Activated effector memory CD4-positive, alpha-beta T cell treated with Interleukin-2 at 50 U/mL for 16 hours (primary cell): ENCODE measurements at places on chromosomes 6 and 20.

DNA sequence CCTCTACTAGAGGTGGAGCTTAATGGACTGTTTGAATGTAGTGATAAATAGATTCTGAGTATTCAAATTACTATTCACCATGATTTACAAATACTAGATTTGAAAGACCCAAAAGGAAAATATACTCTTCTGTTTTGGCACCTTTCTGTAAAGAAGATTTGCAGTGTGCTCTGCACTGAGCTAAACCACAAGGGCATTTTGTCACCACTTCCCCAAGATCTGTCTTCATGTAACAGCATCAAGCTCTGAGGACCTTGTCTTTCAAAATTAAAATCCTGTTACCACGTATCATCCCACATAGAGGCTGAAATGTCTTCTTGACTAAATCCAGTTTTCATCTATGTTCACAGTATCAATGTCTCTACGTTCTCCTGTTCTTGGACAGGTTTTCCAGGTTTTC lies 3.3 kb upstream of the PGK2 start:
- no peak for DNase-seq

GRCh38 chr20:50376888-50377459 lies 133.2 kb upstream of the PTPN1 start:
- no peak for DNase-seq

- no peak for DNase-seq
These were observed 568.2 kb downstream of the HDGFL1 start for GRCh38 chr6:23137611-23138010.

GRCh38 chr20:16810216-16810615 lies 62.1 kb downstream of the OTOR start:
- no peak for DNase-seq

GRCh38 chr6:89118931-89119330 lies 1.1 kb upstream of the SRSF12 start:
- DNase-seq: no peak

DNA sequence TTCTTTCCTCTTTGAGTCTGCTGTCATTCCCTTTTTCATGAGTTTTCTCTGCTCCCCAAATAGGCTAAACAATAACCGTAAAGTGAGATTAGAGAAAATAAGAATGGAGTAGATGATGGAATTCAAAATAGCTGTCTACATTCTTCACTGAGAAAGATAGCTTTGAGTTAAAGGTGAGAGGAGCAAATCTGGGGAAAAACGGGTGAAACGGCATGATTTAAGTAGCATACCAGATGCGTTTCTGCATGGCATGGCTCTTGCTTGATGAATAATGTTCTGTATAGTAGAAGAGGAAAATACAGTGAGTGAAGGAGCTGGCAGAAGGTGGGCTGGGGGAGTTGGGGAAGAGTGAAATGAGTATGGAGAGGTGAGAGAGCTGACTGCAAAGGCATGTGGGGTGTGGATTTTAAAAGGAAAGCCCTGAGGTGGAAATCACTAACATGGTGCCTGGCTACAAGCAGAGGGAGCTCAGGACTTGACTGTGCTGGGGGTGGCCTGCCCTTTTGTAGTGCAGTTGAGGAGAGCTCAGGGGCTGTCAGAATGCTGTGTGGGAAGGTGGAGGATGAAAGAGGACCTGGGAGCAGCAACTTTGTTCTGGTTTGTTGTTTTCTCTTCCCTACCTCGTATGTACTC lies 8.8 kb downstream of the BICRAL start:
- no peak for DNase-seq

DNA sequence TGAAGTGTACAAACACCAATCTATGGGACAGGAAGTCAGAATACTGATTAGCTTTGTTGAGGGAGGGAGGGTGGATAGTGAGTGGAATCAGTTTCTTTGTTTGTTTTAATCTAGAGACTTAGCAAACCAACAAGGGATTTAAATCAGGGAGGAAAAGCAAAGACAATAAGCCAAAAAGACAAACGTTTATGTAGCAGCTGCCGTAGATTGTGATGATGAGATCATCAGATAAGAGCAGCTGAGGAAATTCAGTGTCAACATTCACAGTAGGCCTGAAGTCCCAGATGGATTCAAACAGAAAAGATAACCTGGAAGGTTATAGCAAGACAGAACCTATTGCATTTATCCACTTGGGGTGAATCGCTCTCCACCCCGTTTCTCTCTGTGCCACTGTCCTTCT lies 104.9 kb upstream of the SYNDIG1 start:
- no peak for DNase-seq

DNA sequence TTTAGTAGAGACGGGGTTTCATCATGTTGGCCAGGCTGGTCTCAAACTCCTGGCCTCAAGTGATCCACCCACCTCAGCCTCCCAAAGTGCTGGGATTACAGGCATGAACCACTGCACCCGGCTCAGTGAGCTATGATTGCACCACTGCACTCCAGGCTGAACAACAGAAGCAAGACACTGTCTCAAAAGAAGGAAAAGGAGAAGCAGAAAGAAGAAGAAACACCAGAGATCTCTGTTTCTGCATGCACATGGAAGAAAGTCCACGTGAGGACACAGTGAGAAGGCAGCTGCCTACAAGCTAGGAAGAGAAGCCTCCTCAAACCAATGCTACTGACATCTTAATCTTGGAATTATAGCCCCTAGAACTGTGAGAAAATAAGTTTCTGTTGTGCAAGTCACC lies 16.0 kb downstream of the ECT2L start:
- no peak for DNase-seq

DNA sequence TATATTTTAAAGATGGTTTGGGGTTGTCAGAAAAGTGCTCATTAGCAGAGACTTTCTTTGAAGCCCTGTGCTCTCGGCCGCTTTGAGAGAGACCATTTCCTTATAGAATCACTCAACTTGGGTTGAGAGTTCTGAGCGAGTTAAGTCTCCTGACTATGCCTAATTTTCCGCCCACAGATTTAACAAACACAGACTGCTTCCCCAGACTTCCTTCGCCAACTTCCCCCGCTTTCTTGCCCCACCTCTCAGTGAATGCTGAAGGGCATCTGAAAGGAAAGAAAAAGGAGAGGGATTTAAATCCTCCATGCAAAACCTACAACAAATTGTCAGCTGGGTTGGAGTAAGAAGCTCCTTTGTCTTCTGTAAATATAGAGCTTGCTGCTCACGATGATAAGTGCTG lies 224.0 kb downstream of the EYA2 start:
- DNase-seq: no peak

- DNase-seq: no peak
These were observed 59.6 kb downstream of the DOK5 start for GRCh38 chr20:54535033-54535432.

DNA sequence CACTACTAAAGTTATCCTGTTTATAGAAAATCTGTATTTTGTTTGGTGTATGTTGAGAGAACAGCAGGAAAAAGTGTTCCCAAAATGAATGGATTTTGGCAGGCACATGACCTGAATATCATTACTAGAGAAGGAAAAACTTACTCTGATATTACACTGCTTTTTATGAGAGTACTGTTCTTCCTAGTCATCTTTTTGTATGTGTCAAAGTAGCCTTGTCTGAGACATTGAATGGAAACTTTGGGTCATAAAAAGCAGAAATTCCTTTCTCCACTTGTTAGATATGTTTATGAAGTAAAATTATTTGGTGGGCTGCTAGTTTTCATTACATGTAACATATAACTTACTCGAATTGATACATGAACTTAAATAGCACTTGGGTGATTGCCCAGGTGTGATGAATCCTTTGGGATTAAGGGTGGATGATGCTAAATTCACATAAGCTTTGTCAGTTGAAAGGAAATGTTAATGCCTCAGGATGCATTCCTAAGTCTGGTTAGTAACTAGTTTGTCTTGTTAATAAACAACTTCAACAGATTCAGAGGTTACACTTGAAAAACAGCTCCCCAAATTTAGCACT lies 206.7 kb downstream of the CENPW start:
- DNase-seq: no peak

DNA sequence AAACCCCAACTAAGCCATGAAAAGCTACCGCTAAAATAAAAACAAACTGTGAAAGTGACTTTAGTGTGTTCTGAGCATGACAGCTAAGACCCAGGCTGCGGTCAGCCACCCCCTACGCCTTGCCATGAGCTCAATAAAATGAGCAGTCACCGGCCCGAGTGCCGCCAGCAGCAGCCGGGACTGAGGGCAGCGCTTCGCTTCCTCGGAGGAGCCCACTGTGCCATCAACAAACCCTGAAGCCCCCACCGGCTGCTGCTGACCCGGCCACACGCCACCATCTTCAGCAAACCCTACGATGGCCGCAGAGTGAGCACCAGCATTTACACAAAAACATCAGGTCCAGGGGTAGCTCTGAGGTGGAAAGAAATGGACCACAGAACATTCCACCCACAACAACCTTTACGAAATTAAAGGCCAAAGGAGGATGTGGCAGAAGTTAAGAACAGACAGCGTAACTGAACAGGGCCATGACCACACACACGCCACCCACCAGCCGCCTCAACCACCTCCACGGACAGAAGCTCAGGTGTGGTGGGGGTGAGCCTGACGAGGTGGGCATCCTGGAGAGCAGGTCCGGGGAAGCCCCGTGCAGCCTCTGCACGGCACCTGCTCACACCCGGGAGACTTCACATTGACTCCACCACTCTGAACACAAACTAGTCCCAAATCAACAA lies 67.0 kb downstream of the THBS2 start:
- DNase-seq: no peak

DNA sequence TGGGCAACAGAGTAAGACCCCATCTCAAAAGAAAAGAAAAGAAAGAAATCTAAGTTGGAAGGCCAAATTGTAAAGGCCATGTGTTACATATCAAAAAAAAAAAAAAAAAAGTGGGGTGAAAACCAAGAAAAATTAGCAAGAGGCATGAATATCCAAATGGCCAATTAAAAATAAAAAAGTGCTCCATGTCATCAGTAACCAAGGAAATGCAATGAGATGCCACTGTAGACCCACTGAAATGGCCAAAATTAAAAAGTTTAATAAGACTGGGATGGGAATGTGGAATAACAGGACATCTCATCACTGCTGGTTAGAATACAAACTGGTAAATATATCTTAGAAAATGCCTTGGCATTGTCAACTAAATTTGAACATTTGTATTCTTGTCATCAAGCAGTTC lies 30.1 kb upstream of the BCLAF1 start:
- DNase-seq: no peak

- DNase-seq: no peak
These were observed 8.8 kb downstream of the SRPK1 start for GRCh38 chr6:35911871-35912653.

DNA sequence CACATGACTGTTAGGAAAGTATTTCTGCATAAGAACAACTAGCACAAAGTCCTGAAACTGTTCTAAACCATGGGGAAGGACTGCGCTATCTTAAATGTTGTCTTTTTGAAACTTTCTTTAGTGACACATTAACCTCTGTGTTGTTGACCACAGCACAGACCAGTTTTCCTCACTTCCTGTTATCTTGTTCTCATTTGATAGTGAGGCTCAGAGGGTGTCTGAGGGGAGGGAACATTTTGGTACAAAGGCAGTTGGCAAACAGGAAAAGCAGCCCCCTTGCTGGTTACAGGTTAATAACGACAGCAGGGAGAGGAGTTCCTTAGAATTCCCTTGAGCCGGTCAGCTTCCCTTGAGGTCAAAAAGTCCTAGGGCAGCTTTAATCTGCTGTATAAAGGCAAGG lies 143.5 kb upstream of the BMP2 start:
- DNase-seq: no peak

GRCh38 chr20:60053125-60053817 lies 95.0 kb downstream of the CDH26 start:
- no peak for DNase-seq

- DNase-seq: no peak
These were observed 244.8 kb upstream of the FAM83B start for GRCh38 chr6:54601600-54602300.

GRCh38 chr6:158773581-158774449 lies 45.4 kb downstream of the EZR start:
- DNase-seq: no peak

DNA sequence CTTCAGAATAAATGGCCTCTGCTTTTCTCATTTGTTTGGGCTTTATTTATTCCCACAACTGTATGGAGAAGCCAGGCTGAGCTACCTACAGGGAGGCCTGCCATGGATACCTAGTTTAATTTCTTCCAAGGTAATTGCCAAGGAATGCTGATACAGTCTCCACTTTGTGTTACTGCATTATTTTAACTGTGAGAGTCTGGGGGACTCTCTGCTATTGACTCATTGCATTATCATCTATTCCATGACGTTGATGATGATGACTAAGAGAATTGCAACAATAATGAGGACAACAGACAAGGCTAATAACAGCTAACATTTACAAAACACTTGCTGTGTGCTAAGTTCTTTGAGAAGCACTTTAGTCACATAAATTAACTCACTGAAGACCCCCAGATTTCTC lies 88.3 kb upstream of the COL21A1 start:
- DNase-seq: no peak

DNA sequence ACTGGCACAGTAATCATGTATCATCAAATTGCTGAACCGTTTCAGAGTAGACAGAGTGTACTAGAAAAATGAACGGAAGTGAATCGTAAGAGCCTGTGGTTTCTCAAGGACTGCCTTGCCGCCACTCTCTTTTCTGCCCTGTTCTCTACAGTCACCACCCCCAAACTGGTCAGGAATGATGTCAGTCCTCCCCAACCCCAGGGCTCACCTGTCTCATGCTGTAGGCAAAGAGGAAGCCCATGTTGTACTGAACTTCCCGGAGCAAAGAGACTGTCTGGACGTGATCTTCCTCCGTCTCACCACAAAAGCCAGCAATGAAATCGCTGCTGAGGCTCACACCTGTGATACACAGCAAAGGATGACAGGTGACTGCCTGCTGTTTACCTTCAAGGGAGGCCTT lies 31.0 kb downstream of the CDK5RAP1 start:
- peak; percentile 63 for DNase-seq

- DNase-seq: no peak
These were observed 208.1 kb downstream of the UTRN start for GRCh38 chr6:144493035-144493910.

DNA sequence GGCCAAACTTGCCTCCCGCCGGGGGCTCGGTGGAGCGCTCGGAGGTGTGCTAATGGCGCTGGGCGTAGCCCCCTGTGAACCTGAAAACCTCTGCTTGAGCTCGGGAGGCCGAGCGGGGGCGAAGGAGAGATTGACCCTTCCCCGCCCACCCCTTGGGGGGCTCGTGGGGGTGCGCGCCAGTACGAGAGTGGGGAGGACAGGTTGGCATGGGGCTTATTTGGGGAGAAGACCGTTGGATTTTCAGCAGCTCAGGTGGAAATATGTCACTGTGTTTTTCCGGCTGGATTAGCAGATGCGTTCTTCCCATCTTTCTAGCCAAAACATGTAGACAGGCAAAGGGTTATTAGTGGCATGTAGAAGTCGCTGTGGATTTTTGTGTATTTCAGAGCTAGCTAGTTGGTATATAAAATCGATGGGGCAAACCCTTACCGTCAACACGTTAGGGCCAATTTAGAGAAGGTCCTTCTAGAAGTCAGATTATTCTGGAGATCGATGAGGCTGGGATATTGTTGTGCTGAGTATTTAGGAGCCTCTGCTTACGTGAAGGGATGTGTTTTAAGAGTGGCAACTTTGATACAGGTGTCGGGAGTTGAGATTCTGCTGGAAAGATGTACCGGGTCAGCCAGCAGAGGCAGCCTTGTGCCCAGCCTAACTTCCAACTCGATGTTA lies 525 bp downstream of the NCOA7 start:
- peak; percentile 31 for DNase-seq

GRCh38 chr20:43994486-43995100 lies 79.9 kb downstream of the TOX2 start:
- no peak for DNase-seq

- DNase-seq: no peak
These were observed 51.6 kb upstream of the IMPG1 start for GRCh38 chr6:76124018-76124417.
